ENCODE measurements at places on chromosomes 1 and 21. TPM values are rescaled to one million over a fixed set of nuclear protein-coding genes. Genes with fewer than 3 reads are reported as not detected.
A peak's percentile ranks its signal among the peaks of the same experiment; 100 is the strongest.

Gene MTARC2
- total RNA-seq = 4.1 TPM

Gene PROK1
- total RNA-seq = not detected

Gene FCN3
- total RNA-seq = not detected

Gene VWA5B1
- total RNA-seq = 0.30 TPM

Gene TDRD5
- total RNA-seq = not detected

Gene PLA2G5
- not detected for total RNA-seq

Gene RHD
- total RNA-seq = 0.07 TPM

GRCh38 chr1:106037526-106037925 lies 1018.9 kb upstream of the PRMT6 start:
- no peak for DNase-seq

- no peak for DNase-seq
These were observed 34.2 kb upstream of the LRRC8C start for GRCh38 chr1:89598450-89599331.

GRCh38 chr1:41533731-41534080 lies 49.2 kb upstream of the EDN2 start:
- DNase-seq = no peak

- no peak for DNase-seq
These were observed 77.5 kb upstream of the L1TD1 start for GRCh38 chr1:62117018-62117750.

GRCh38 chr1:67201891-67202290 lies 35.6 kb downstream of the IL23R start:
- no peak for DNase-seq

DNA sequence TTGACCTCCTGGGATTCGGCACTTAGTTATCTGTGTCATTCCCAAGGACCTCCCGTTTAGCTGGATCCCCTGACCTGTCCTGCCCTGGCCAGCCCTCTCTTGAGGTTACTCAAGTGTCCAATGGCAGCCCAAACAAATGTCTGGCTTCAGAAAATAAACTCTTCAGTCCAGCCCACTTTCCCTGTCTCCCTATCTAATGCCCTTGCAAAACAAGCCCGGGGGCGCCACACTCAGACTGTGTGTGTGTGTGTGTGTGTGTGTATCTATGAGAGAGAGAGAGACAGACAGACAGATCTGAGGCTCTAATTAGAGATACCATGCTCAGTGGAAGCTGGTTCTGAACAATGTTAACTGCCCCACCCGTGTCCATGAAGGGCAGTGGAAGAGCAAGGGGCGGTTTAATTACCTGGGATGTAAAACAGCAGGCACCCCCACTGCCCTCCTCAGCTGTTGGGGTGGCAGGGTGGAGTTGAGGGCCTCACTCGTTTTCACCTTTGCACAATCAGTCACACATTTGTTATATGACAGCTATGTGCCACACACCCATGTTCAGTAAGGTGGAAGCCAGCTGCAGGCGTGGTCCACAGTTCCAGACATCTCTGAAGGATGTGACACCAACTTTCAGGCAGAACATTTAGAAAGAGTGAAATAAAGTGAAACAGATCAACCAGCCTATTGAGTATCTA lies 57.4 kb downstream of the B3GALT5 start:
- no peak for DNase-seq

- DNase-seq = no peak
These were observed 43.1 kb downstream of the OR10J5 start for GRCh38 chr1:159492575-159493323.

DNA sequence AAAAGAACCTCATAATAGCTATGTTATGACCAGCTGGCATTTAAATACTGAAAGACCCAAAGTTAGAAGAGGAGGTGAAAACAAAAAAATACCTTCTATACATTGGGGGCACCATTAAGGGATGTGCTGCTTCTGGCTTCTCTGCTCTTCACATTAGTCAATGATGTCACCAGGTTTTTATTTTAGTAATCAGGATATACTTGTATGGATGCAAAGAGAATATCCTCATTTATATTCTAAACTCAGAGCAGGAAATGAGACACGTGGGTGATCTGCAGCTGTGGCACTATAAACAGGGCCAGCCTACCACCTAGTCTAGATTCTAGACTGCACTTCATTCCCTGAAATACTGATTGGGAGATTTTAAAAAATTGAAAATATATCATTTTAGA lies 51.2 kb downstream of the WLS start:
- DNase-seq = no peak

DNA sequence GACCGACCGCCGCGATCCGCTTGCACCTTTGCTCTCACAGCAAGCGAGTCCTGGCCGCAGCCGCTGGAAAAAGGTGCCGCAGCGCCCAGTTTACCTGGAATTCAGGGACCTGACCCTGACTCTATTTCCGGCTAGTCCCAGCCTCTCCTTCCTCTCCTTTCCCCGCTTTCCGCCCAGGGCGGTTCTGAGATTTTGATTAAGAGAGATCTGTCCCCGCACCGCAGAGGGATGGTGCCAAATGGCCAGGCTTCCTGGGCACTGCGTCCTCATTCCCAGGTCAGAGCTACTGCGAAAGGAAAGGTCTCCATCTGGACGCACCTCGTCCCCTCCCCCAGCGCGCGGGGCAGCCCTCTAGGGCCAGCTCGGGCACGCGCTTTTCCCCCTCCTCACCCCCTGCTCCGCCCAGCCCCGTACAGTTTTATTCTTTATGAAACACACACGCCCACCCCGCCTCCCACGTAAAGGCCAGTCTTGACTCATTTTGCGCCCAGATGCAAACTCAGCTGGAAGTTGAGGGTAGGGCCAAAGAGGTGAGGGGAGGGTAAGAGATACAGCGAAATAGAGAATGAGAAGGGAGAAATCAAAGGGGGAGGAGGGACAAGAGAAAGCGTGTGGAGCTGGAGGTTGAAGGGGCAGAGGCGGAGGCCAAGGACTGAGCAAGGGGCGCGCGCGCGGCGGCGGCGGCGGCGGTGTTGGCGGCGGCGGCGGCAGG lies 411.8 kb upstream of the ESRRG start:
- peak; percentile 2 for DNase-seq

DNA sequence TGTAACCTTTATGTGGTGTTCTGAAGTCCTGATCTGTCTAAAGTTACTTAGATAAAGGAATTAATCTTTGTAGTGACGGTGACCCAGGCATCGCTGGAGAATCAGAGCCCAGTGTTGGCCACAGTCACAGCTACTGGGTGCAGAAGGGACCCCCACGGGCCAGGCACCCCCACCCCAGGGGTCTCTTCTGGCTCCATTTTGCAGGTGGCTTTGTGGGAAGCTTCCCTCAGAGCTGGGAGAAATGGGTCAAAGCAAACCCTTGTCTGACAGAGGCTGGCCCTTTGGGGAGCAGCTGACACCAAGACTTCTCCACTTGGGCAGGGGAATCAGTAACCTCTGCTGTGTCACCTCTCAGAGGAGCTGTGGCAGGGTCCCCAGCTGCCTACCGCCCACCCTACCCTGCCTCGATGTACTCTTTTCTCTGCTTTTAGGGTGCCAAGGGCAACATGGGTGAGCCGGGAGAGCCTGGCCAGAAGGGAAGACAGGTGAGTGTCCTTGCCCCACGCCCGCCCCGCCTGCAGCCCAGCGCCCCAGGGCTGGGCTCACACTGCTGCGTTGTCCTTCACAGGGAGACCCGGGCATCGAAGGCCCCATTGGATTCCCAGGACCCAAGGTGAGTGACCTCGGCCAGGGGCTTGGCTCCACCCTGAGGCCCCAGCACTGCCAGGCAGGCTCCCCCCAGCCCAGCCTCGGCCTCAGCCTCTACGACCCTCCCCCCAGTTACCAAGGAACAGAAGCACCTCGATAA lies 17.7 kb downstream of the COL6A2 start:
- DNase-seq = no peak

DNA sequence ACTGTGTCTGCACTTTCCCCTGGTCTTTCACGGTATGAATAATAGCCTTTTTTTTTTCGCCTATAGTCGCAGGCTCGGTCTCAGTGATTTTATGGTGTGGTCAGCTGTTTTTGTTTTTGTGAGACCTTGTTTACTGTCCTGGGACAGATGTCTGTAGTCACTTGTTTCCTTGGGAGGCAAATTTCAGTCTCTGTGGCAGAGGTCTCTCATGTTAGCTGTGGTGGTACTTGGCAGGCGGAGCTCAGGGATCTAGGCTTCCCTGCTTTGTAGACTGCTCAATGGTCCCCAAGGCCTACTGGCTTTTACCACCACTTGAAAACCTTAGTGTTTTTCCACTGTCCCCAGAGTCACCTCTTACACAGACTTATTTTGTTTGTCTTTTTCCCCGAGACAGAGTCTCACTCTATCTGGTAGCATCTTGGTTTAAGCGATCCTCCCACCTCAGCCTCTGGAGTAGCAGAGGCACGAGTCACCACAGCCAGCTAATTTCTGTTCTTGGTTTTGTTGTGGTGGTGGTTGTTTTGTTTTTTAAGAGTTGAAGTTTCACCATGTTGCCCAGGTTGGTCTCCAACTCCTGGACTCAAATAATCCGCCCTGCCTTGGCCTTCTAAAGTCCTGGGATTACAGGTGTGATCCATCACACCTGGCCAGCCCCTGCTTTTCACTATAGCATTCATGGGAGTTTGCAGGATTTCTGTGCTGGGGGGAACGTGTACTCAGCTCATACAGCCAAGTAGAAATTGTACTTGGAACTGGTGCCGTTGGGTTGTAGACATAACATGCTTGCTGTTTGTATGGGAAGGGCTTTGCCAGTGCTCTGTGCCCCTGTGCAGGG lies 10.3 kb downstream of the RNU1-2 start:
- no peak for DNase-seq

GRCh38 chr1:240844486-240844885 lies 232.5 kb upstream of the GREM2 start:
- DNase-seq = no peak

- DNase-seq = no peak
These were observed 83.5 kb downstream of the RABGAP1L start for GRCh38 chr1:174242856-174243255.

- DNase-seq = no peak
These were observed 129.2 kb downstream of the CLIC6 start for GRCh38 chr21:34797921-34798535.

DNA sequence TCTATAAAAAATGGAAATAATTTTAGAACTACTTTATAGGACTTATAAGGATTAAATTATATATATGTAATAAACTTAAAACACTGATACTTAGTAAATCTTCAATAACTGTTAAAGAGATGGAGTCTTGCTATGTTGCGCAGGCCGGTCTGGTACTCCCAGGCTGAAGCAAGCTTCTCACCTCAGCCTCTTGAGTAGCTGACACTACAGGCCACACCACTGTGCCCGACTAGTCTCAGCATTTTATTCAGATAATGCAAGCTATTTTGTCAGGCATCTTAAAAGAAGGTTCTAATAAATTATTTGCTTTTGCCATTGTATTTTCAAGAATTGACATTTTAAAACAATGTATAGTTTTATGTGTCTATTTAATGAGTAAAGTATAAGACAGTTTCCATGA lies 20.8 kb downstream of the CNST start:
- DNase-seq = no peak

DNA sequence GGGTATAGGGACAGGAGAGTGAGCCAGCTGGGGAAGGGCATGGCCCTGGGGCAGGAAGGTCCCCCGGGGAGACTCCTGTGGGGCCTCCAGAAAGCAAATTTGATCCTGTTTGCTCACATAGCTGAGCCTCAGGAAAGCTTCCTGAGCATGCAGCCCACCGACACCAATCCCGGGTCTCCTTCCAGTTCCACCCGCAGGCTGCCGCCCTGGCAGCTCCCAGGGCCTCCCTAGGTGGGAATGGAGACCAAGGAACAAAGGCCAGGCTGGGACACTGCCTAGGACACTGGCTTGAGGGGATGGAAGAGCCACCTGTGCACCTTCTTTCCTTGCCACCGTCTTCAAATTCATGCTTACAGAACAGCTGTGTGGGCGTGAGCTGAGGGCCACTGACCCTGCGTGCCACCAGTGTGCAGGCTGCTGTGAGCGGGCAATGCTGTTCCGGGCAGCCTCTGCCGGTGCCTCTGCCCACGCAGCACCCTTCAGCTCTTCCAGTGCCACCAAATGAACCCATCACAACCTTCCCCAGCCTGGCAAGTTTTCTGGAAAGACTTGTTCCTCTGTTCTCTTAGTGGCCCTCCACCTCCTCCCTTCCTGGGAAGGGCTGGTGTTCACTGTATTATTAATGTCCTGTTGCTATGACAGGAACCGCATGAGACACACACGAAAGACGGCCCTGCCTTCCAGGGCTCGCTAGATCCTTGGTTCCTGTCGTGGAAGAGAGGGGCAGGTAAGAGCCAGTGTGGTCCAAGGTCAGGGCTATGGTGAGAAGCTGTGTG lies 53.6 kb downstream of the ACBD3 start:
- no peak for DNase-seq

DNA sequence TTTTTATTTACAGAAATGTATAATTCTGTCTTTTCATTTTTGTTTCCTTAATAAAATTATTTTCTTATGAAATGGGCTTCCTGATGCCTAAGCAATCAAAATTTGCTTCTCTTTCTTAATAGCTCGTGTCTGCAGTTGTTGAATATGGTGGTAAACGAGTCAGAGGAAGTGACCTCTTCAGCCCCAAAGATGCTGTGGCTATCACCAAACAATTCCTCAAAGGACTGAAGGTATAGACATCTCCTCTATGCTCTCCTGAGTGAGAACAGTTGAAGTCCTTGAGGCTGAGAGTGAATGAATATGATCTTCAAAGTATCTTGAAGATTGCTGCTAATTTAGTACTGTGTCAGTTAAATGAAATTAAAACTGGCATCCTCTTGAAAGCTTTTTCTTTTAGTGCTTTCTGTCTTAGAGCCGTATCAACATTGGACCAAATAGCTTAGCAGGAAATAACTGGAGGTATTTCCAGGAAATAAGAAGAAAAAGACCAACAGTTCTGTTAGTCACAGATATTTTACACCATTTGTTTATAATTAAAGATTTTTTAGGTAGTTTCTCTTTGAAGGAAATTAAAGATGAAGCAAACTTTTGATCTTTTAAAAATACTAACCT lies 24.7 kb downstream of the VPS45 start:
- no peak for DNase-seq

- DNase-seq = no peak
These were observed 16.8 kb downstream of the UBE2U start for GRCh38 chr1:64220241-64220640.

- DNase-seq = no peak
These were observed 42.6 kb upstream of the PTGS2 start for GRCh38 chr1:186722711-186723309.

- no peak for DNase-seq
These were observed 58.5 kb downstream of the FGGY start for GRCh38 chr1:59355361-59355760.

- DNase-seq = no peak
These were observed 75.8 kb upstream of the SELENON start for GRCh38 chr1:25724201-25724600.

GRCh38 chr1:167627615-167627864 lies 2.5 kb upstream of the RCSD1 start:
- no peak for DNase-seq

GRCh38 chr1:230288641-230289349 lies 137.3 kb downstream of the PGBD5 start:
- no peak for DNase-seq
